ENCODE measurements at places on chromosomes 12 and 14. TPM values are rescaled to one million over a fixed set of nuclear protein-coding genes. Genes with fewer than 3 reads are reported as not detected.

- H3K27ac ChIP-seq, result no peak overlapping the region
- H3K4me1 ChIP-seq, result no peaks in the 10 kb centered on the region
- no peak for DNase-seq
- no peaks in the 10 kb centered on the region for H3K27me3 ChIP-seq
- H3K4me3 ChIP-seq, result no peak overlapping the region
- H3K36me3 ChIP-seq, result no peaks in the 10 kb centered on the region
Measured at GRCh38 chr12:60211244-60211643, 615.4 kb downstream of the SLC16A7 start.

DNA sequence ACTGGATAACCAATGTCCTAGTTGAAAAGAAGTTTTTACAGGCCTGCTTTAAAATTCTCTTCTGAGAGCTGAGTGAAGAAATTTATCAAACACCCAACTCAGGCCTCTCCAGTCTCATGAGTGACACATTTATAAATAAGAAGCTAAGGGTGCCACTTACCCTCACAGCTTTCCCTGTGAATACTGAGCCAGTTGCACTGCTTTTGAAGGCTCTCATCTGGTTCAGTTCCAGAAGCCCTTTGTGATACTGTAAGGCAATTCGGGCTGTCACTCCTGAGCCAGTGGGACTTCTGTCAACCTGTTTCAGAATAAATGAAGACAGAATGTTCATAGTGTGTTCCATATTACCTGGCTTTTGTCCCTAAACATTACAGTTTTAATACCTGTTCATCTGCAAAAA, 8.5 kb downstream of the L3HYPDH start:
- no peak for DNase-seq
- peaks cover 70% of the 10 kb centered on the region for H3K36me3 ChIP-seq
- H3K27me3 ChIP-seq, result no peaks in the 10 kb centered on the region
- H3K4me1 ChIP-seq, result peaks cover 11% of the 10 kb centered on the region

DNA sequence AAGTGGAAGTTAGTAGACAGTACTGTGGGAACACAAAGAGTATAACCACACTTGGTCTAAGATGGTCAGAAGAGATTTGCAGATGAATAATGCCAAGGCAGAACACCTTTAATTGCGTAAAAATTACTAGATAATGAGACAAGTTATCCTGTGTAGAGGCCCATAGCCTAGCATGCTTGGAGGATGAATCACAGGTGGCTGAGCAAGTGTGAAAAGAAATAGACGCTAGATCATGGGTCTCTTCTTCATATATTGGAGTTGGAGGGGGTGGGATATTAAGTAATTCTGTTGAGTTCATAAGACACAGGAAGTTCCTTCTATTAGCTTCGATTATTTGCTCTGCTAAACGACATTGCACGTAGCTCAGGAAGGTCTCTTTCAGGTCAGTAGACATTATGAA, 454.3 kb upstream of the LMO3 start:
- H3K27me3 ChIP-seq, result no peaks in the 10 kb centered on the region
- no peaks in the 10 kb centered on the region for H3K36me3 ChIP-seq
- no peak overlapping the region for H3K4me3 ChIP-seq
- H3K4me1 ChIP-seq, result no peaks in the 10 kb centered on the region
- no peak overlapping the region for H3K27ac ChIP-seq

Gene IRAK3
- total RNA-seq, result not detected

Gene NANOG
- total RNA-seq, result not detected

Gene SINHCAF
- 146 TPM for total RNA-seq

Gene KRT1
- total RNA-seq, result not detected

Gene LMO3
- total RNA-seq, result not detected

Gene PYGL
- total RNA-seq, result 75.6 TPM

All from PC-9 (cell line).